ENCODE measurements at places on chromosomes 16 and 17.

- no peak for DNase-seq
Measured at GRCh38 chr16:88869673-88869980, 3.2 kb upstream of the PABPN1L start.

GRCh38 chr17:27438348-27438998 is 17.8 kb upstream of the KSR1 start:
- DNase-seq: no peak

GRCh38 chr16:87815567-87815966 is 49.8 kb upstream of the KLHDC4 start:
- DNase-seq: no peak

- no peak for DNase-seq
Measured at GRCh38 chr16:80936410-80936809, 70.3 kb downstream of the CMC2 start.

GRCh38 chr16:87101903-87102302 is 215.3 kb downstream of the C16orf95 start:
- no peak for DNase-seq

DNA sequence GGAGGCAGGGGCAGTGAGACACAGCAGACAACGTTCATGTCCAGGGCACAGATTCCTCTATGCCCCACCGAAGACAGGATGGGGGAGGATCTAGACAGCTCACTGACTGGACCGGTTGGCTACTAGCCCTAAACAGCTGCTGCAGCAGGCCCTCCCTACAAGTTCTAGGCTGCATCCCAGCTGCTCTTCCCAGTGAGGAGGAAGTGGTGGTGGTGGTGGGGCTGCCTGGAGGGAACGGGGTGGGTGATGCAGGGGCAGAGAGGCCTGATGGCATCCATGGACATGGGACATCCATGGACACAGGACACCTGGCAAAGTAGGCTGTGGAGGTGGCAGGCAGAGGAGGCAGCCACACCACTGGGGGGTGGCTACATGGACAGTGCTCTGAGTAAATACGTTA is 18.3 kb downstream of the SPHK1 start:
- DNase-seq: no peak

GRCh38 chr16:17350207-17350606 is 120.6 kb downstream of the XYLT1 start:
- DNase-seq: no peak

- DNase-seq: no peak
Measured at GRCh38 chr16:75296606-75297005, 45.2 kb upstream of the BCAR1 start.

DNA sequence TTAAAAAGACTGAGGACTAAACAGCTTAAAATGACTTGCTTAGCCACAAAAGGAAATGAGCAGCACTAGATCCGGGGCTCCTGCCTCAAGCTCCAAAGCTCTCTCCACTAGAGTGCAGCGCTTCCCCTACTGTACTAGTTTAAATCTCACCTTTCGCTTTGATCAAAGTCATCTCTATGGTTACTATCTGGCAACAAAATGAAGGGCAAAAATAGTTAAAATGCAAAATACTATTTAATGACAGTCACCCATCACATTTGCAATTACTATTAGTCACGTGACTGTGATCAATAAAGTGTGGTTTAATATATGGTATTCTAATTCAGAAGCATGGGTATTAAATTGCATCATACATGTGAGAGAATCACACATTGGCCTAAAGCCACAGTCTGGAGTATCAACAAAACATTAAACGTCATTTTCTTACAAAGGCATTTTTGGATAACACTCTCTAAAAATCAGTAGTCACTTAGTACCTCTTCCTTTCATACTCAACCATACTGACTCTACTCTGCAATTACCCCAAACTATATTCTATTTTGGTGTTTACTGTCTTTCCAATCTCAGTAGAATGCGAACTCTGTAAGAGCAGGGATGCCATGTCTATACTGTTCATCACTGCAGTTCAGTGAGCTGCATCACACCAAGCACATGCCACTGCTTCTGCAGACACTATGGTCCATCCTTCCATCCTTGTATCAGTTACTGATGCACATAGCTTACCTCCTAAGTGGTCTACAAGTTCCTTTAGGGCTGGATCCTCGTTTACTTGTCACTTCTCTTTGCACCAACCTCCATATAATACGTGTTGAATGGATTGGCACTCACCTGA is 6.2 kb downstream of the PSMD12 start:
- DNase-seq: no peak

DNA sequence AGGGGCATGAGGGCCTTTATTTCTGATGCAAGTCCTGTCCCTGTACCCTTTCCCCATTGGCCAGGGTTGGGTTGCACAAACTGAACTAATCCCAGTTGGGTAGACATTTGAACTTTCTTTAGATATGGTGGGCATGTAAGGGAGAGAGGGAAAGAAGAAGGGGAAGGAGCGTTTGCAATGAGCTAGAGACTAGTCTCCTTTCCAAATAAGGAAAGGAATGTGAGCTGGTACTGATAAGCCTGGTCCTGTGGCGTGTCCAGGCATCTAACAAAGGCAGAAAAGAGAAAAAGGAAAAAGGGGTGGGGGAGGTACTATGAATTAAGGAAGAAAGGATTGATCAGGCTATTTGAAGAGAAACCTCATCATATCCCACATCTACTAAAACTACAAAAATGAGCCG is 20.3 kb downstream of the CHMP6 start:
- no peak for DNase-seq

DNA sequence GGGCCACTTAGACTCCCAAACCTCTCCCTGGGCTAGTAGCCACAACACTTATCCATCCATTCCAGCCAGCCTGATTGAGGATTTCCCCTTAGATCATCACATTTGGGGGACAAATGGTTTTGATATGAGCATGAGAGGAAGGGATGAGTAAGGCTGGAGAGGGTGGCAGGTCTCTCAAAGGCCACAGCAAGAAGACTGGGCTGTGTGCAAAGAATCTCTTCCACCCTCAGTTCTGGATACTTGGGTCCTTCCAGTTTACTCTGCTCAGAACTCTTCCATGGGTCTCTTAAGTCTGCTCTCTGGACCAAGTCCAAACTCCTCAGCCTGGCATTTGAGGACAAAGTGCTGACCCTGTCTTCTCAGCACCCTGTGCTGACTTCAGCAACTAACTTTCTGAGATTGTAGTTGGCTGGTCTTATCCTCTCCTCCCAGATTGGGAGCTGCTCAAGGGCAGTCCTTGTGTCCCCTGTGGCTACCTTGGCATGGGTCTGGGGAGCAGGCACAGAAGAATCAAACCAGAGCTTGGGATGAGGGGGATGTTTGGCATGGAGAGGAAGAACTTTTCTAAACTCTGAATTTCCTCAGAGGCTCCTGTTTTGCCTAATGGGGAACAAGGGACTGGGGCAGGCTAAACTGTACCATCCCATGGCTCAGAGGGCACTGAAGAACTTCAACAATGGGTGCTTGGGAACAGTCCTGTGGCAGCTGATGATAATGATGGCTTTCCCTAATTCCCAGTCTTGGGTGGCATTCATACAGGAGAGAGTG is 3.1 kb upstream of the NFATC3 start:
- no peak for DNase-seq

GRCh38 chr17:345992-346785 is 6.4 kb downstream of the RPH3AL start:
- DNase-seq: no peak

GRCh38 chr16:69773260-69773947 is 11.3 kb downstream of the WWP2 start:
- DNase-seq: no peak

DNA sequence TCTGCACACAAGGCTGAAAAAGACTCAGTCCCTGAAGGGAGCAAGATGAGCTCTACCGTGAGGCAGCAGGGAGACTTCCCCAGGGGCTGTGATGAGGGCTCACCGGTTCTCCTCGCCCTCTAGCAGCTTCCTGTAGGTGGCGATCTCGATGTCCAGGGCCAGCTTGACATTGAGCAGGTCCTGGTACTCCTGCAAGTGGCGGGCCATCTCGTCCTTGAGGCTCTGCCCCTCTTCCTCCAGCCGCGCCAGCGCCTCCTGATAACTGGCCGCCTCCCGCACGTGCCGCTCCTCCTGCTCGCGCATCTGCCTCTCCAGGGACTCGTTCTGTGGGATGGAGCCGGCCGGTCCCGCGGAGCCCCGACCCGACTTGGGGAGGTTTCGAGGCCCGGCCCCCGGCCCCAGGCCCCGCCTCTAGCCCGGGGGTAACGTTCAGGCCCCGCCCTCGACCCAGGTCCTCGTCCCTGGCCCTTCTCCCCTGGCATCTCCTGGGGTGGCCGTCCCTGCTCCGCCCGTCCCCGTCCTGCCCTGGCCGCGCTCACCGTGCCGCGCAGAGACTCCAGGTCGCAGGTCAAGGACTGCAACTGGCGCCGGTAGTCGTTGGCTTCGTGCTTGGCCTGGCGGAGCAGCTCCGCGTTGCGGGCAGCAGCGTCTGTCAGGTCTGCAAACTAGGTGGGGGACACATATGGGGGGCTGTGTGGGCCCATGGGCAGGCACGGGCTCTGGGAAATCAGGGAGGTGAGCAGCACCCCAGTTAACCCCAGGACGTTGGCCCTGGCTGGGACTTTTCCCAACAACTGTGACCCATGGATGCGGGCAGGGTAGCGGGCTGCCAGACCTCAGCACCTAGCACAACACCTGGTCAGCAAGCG is 3.9 kb downstream of the GFAP start:
- peak; percentile 85 for DNase-seq

DNA sequence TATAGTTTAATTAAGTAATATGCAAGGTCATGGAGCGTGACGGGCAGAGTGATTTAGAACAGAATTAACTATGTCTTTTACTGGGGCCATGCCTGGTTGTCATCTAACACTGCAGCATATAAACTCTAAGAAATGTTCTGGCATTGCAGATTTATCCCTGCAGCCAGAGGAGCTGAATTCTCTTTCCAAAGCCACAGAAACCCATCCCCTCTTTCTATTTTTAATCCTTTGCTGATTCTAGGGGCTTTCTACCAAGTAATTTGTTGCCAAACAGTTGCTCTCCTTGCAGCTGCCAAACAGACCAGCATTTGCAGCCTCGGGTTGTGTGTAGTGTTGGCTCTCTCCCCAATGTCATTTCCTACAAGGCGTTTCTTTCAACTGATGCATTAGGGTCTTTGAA is 243.2 kb upstream of the MON1B start:
- DNase-seq: no peak

Data from kidney (tissue), 22 donors.